CD4-positive, alpha-beta T cell treated with Interleukin-17A for 4 hours (primary cell): ENCODE measurements at places on chromosomes 6 and 20.

- no peak for DNase-seq
Observed at GRCh38 chr20:1637755-1638154, 17.9 kb upstream of the SIRPB1 start.

DNA sequence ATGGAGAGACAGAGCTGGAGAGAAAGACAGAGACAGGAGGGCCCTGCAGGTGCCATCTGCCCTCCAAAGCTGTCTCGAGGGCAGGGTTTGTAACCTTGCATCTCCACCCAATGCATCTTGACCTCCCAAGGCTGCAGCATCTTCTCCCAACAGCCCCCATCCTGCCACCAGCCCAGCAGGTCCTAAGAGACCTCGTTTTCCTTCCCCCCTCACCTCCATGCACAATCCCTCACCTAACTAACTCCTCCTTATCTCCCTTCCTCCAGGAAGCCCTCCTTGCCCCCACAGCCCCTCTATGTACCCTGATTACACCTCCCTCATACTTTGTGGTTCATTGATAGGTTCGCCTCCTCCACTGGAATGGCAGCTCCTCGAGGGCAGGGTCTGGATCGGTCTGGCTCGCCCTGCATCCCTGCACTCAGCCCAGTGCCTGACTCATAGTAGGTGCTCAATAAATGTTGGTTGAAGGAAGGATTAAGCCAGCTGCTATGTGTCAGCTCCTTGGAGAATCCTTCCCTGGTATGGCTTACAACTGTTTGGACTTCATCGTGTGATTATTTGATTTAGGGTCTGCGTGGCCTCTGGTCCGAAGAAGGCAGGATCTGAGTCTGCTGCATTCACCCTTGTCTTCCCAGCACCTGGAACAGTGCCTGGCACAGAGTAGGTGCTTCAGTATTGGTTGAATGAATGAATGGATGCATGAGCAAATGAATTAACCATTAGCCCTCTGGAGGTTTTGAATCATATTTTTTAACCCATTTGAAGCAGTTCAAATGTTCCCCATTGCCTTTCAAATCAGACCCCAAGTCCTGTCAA, 105.6 kb upstream of the PTPN1 start:
- DNase-seq, result no peak

- no peak for DNase-seq
Observed at GRCh38 chr6:84137051-84137375, 90.4 kb downstream of the CEP162 start.

DNA sequence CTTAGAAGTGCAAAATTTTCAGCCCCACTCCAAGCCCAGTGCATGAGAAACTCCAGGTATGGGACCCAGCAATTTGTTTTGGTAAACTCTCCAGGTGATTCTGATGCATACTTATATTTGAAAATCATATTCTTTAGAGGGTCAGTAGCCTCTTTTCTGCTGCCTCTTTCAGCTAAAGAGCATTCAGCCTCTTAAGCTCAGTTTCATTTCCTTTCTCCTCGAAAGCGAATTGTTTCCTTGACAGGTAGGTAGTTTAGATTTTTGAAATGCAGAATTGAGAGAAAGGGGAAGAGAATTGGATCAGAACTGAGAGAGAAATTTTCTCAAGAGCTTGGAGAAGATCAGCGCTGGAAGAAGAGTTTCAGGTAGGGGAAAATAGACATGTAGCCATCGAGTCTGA, 995.8 kb upstream of the FLRT3 start:
- DNase-seq, result no peak

GRCh38 chr6:53979468-53980067, 131.7 kb upstream of the MLIP start:
- no peak for DNase-seq

DNA sequence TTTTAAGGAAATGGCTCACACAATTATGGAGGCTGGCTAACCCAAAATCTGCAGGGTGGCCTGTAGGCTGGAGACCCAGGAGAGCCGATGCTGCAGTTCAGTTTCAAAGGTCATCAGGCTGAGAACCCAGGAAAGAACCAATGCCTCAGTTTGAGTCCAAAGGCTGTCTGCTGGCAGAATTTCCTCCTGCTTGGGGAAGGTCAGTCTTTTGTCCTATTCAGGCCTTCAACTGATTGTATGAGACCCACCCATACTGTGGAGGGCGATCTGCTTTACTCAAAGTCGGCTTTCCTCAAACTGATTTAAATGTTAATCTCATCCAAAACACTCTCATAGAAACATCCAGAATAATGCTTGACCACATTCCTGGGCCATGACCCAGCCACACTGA, 189.7 kb upstream of the CDYL start:
- DNase-seq, result no peak

GRCh38 chr6:83518816-83519480, 6.6 kb downstream of the PRSS35 start:
- no peak for DNase-seq

DNA sequence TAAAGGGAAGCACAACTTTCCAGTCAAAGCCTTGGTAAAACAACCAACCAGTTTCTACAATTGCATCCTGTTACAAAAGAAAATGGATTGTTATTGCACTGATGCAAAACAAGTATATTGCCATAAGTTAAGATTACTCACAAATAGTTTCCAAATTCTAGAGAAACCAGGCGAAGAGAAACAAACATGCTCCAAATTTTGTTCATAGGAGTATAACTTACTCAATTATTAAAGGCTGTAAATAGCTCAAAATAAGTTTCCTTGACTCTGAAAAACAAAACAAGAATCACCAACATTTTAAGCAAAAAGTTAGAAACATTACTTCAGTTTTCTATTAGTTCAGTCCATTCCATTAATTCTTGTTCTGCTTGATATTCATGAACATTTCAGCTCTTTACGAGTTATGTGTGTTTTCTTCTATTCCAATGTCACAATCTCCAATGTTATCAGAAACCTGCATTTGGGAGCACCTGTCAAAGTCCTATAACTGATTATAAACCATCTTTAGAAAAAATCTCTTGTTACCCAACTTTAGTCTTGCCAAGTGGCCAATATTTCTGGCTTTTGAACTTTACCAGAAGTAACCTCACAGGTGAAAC, 137.9 kb upstream of the THBS2 start:
- DNase-seq, result no peak

DNA sequence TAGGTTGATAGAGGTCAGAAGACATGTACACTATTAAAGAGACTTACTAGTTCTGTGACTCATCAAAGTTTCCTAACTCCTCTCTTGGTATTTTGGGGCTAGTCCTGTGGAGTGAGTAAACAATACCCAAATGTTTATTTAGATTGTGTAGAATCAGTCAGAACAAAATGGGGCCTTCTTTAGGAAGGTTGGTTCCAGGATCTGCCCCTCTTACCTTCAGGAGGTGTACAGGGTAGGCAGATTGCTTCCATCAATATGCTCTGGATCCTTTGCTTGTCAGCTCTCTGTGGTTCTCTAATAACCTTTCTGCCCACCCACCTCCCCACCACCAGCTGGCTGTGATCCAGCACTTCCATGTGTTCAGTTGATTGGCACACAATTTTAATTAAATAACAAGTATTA, 107.0 kb downstream of the POPDC3 start:
- DNase-seq, result no peak

DNA sequence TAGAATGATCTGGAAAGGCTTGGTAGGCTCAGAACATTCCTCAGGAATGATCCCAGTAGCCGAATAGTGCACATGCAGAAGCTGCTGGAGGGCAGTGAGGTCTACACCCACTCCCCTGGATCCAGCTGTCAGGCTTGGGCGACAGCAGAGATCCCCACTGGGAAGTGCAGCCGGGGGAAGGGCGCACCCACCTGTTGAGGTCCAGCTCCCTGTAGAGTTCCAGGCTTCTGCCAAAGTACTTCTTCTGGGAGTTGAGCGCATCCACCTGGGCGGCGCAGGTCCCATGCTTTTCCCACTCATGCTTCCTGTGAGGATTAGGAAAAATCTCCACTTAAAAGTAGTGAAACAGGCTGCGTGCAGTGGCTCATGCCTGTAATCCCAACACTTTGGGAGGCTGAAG, 17.6 kb downstream of the RNASET2 start:
- no peak for DNase-seq

GRCh38 chr20:19672498-19672897, 85.6 kb upstream of the RIN2 start:
- DNase-seq, result no peak

DNA sequence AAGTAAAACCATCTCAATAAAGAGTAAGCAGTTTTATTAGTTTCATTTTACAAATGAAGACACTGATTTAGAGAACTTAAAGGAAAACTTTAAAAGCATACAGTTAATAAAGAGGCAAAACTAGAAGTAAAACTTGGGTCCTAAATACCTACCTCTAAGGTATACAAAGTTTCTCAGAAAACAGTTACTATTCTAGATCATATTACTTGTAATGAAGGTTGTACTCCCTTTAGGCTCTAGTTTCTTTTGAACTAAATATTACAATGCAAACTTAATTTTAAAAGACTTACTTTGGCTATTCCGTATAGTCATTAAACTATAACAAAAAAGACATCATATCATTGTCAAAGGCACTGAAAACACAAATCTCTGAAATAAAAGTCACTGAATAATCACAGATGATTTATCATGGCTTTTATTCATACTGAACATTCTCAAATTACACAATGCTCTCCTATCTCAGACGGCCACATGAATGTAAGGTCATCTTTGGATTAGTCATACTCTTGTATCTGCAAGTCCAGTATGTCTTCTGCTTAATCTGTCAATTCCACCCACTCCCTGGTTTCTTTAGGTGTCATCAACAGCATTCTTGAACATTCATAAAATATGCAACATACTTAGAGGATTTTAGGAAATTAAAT, 361.6 kb upstream of the RUNX2 start:
- DNase-seq, result no peak

DNA sequence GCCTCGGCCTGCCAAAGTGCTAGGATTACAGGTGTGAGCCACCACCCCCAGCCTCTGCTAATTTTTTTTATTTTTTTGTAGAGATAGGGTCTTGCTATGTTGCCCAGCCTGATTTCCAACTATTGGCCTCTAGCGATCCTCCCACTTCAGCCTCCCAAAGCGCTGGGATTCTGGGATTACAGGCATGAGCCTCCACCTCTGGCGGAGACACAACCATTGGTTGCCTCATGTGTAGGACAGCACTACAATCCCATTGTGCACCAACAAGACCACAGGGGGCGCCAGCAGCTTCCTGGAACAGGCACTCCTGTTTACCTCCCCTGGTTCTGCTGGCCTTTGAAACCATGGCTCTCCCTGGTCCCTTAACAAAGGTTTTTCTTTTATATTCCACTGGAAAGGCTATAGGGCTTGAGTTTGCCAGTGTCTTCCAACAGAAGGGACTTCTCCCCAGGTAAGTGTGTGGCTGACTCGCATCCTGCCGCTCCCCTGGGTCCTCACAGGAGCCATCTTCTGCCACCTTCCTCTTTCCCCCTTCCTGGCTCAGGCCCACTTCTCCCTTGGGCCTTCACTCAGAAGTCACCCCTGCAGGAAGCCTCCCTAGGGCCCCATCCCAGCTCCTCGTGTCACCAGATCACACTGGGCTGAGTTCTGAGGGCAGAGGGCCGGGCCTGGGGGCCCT, 39.2 kb upstream of the TLDC2 start:
- peak; percentile 59 for DNase-seq
